ENCODE measurements at places on chromosomes 2 and 18.

DNA sequence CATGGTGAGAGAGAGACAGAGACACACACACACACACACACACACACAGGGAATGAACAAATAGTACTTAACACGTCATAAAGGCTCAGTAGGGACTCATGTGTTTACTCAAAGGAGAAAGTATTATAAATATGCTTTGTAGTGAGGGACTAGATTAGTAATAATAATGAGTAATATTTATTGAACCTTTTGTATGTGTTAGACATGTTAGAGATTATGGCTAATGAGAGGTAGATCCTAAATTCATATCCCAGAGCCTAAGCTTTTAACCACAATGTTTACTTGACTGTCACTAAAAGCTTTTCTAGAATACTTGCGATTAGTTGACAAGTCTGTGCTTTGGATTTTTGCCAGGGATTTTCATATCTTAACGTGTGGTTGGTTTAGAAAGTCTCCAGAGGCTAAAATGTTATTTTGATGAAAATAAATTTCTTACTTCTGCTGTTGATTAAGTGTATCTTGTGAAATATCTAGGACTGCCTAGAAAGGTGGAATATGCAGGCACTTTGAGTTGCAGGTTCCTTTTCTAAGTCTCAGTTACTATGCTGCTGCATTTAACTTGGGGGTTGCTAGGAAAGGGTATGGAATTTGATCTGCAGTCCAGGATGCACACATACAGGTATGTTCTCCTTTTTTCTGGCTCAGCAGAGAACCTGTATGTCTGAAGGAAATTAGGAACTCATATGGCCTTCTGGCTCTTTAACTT, 64.5 kb downstream of the UBR3 start:
- DNase-seq: no peak

GRCh38 chr2:232376260-232376659, 2.3 kb upstream of the ALPP start:
- DNase-seq: no peak

DNA sequence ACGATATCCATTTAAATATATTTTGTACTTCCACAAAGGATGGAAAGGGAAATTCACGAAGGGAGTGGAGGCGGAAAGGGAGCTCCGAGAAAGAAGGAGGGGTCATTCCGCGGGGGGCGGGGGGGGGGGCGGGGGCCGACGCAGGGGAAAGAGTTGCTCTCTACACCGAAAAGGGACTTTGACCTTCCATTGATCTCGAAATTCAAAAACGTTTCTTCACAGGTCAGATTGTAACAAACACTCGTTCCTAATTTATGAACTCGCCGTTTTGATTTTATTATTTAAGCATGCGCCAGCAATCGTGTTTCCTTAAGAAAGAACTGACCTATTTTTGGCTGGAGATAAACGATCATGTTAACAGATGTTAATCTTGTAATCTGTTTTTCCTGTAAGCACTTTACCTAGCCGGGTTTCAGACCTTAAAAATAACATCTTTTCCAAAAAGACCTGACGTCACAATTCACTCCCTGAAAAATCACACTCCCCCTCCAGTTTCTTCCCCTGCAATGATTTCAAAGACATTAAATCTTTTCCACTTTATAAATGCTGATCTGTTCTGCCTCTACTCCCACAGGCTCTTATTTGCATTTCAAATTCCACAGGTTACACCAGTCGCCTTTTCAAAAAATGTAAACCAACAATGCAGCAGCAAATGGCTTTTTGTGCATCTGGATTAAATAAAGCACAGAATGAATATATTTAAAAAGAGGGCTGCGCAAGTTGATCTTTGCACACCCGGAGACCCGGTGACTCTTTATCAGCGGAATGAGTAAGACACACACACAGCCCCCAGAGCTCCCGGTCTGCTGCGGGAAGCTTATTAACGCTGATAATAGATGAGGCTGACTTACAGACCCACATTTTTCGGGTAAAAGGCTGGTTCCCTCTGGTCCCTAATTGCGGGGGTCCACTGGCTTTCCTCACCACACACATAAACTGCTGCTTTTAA, 1.6 kb downstream of the ZNF516 start:
- no peak for DNase-seq

DNA sequence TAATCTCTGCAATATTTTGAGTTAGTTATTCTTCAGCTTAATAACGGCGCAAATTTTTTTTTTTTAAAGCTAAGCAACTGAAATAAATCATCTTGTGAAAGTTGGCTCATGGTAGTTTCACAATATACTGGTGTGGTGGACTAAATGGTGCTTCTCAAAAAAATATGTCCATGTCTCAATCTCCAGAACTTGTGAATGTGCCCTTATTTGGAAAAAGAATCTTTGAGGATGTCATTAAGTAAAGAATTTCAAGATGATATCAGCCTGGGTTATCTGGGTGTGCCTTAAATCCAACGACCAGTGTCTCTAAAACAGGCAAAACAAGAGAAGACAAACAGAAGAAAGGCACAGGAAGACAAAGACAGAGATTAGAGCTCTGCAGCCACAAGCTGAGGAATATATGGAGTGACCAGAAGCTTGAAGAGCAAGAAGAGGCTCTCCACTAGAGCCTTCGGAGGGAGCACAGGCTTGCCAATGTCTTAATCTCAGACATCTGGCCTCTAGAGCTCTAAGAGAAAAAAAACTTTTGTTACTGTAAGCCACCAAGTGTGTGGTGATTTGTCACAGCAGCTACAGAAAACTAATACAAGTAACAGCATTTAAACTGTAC, 71.4 kb downstream of the HNMT start:
- no peak for DNase-seq

- no peak for DNase-seq
Measured at GRCh38 chr2:25982968-25983280, 627 bp upstream of the KIF3C start.

Data from CD4-positive, alpha-beta T cell treated with Interleukin-12 subunit alpha and Interleukin-12 subunit beta, for 1 hour (primary cell).